ENCODE measurements at places on chromosomes 12 and 14.
A peak's percentile ranks its signal among the peaks of the same experiment; 100 is the strongest.

DNA sequence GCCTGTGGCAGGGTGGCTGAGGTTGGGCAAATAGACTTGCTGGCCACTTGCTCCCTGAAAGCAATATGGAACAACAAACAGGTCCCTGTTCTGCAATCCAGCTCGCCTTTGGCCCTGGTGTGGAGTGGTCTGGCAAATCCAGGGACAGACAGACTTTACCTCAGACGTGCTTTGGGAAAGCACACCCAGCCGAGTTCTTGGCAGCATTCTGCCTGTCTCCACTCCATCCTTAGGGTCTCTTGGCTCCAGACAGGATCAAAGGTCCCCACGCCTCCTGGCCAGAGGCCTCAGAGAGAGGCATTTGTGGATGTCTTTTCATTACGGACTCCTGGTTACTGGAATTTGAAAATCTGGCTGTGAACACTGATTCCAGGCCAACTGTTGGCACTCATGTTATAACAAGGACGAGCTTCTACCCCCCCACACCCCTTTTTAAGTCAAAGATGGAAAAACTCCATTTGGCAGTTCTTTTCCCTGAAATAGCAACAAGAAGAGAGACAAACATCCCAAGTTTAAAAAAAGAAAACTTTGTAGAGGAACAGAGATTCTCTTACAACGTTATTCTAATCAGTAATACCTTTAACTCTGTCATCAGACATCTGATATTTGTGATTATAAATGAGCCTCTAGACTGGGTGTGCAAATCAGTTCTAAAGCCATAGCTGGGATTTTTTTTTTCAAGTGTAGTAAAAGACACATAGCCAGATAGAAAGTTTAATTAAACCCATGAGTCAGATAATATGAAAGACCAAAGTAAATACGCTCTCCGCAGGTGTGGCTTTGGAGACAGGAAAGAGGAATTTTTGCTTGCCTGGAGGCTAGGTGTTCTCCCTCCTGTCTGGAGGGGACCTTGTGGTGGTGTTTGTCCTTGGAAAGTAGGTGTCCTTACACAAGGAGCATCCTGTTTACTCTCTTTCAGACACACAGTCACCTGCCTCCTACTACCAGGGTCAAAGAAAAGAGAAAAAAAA, 60.7 kb downstream of the GALNT8 start:
- DNase-seq = peak; percentile 30

GRCh38 chr12:91741932-91742331, 403.7 kb downstream of the BTG1 start:
- no peak for DNase-seq

- DNase-seq = no peak
Observed at GRCh38 chr12:122412851-122413433, 9.5 kb downstream of the CLIP1 start.

DNA sequence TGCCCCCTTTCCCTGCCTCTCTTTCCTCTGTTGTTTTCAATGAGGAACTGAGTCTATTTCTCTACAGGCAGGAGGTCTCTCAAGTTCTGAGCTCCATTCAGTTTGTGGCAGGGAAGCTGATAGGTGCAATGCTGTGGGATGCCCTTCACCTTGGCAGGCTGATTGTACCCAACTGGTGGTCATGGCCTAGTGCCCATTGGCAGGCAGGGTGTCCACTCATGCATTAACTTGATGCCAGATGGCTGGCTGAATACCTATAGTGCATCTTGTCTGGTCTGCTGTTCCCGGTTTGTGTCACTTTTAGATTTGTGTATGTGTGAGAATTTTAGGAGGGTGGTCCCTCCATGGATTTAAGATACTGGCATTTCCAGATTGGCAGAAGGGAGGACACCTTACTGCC, 20.0 kb upstream of the ITGA5 start:
- DNase-seq = no peak

- DNase-seq = no peak
Observed at GRCh38 chr14:91111443-91111842, 2.4 kb upstream of the DGLUCY start.

DNA sequence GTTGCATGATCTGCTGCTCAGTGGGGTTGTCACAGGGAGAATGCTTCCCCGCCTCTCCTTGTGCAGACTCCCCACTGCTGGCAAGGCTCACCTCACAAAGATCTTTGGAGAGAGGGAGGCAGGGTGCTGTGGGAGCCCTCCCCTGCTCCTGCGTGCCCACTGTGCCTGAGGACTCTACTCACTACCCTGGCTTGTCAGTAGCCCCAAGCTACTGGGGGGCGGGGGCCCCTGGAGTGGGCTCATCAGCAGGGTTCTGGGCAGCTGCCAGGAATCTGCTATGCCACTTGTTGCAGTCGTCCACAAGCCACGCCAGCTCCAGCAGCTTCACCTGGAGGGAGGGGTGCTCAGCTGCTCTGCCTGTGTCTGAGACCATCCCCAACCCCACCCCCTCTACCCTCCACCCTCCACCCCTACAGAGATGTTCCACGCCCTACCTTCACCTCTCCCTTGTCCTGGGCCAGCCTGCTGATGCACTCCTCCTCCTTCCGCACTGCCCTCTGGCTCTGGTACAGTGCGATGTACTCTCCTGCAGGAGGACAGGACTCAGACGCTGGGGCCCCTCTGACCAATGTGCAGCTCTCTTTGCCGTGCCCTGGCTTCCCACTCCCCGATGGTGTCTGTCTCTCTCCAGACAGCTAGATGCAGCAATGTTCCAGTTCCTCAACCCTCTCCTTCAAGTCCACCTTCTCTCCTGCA, 14.2 kb upstream of the BLTP3B start:
- no peak for DNase-seq

GRCh38 chr12:64256166-64256800, 34.2 kb upstream of the KICS2 start:
- no peak for DNase-seq

GRCh38 chr14:28577711-28578131, 188.9 kb upstream of the FOXG1 start:
- DNase-seq = no peak

DNA sequence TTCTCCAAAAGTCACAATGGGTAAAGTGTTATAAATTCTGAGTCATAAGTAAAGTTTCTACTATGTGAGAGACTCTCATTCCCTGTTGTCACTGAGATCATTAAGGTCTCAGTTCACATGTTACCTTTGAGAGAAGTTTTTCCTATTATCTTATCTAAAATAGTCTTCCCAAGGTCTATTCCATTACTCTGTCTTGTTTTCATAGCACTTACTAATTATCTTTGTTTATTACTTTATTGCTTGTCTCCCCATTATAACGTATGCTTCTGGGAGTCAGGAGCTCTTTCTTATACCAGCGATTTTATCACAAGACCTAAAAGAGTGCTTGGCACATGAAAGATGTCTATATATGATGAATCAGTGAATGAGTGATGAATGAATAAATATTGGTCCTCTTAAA, 1001.9 kb downstream of the DIO2 start:
- DNase-seq = no peak

DNA sequence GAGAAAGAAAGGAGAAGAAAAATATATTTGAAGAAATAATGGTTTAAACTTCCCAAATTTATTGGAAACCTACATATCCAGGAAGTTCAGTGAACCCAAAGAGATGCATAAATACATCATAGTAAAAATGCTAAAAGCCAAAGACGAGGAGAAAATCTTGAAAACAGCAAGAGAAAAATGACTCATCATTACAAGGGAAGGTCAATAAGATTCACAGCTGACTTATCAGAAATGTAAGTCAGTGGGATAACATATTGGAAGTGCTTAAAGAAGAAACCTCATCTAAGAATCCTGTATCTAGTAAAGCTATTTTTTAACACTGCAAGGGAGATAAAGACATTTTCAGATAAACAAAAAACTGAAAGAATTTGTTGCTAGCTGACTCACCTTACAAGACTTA, 19.9 kb downstream of the RIC8B start:
- DNase-seq = no peak

GRCh38 chr12:132268674-132269073, 60.7 kb downstream of the GALNT9 start:
- no peak for DNase-seq

DNA sequence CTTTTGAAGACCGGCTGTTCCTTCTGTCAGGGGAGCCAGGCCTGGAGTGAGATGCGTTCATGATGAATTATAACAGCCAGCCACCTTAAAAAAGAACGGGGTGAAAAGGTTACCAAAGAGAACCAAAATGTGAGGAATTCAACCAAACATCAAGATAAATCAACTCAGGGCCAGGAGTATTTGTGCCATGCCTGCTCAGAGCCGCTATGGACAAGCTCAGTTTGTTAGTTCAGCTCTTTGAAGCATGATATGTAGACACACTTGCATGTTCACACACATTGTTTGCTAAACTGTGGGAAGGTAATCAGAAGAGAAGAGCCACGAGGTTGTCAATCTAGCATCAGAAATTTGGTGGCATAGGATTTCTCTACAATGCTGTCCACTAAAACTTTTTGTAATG, 367.4 kb upstream of the TBX3 start:
- no peak for DNase-seq

DNA sequence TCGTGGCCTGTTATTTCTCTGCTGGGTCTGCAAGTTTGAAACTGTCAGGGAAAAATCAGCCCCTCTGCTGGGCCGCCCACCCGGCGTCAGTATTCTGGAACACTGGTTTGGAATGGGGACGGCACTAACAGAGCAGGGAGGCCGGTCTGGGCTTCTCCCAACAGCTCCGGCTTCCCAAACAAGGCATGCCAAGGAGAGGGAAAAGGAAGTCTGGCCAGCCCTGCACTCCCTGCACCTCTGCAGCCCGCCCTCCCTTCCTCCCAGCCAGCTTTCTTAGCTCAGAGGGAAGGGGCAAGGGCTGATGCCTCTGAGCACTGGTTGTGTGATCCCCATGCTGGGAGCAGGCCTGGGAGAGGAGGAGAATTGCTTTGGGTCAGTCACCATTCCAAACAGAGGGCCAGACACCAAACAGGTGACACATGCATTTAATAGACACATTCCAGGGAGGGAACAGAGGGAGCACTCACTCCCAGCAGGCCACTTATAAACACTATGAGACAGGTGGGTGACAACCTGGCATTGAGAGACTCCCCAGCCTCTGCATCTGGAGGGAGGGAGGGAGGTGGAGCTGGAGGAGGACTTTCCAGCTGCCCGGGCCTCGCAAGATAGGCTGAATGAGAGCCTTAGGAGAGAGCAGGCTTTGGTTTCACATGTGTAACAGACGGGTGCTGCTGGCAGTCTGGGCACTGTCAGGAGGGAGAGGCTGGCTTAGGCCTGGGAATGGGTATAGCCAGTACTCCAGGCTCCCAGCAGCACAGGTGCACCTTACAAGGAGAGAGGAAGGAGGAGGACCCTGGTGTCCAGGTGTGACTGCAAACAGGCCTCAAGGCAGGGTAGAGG, 10.3 kb downstream of the KRT75 start:
- DNase-seq = no peak

GRCh38 chr14:85125291-85125670, 404.7 kb upstream of the FLRT2 start:
- DNase-seq = no peak

DNA sequence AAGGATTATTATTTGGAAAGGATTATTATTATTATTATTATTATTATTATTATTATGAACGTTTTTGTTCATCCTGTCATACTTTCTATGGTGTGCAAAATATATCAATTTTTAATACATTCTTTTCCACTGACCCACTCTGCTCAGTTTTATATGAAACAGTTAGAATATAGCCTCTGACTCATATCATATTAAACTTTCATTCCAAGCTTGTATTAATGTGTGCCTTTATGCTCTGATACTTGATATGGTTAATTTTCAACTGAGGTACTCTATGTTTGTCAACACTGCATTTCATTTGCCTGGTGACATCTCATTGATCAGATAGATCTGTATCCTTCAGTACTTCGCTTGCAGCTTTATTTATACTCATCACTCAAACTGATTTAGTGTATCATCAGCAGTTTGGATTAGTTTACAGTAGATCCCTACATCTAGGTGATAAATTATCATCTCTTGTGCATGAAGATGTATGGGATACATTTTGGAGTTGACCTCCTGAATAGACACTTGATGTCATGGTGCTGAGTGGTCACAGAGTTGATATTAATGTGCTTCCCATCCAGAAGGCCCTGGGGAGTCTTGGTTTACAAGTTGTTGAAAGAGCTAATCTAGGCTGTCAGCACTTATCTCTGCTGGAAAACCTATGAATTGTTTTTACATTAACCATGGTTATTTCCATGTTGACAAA, 271.8 kb downstream of the TRHDE start:
- DNase-seq = no peak
